ENCODE measurements at places on chromosomes 2 and 18.

DNA sequence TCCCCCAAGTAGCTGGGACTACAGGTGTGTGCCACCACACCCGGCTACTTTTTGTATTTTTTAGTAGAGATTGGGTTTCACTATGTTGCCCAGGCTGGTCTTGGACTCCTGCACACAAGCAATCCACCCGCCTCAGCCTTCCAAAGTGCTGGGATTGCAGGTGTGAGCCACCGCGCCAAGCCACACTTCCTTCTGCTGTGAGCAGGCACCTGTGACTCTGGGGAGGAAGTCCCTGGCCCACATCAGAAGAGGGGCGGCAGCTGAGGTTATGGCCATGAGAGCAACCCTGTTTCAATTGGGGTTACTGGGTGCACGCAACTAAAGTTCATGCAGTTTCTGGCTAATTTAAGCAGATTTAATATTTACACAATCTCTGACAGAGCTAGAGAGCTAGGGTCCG, 91.0 kb downstream of the PLB1 start:
- DNase-seq: peak; percentile 71

GRCh38 chr2:191333911-191334357, 88.7 kb downstream of the MYO1B start:
- no peak for DNase-seq

DNA sequence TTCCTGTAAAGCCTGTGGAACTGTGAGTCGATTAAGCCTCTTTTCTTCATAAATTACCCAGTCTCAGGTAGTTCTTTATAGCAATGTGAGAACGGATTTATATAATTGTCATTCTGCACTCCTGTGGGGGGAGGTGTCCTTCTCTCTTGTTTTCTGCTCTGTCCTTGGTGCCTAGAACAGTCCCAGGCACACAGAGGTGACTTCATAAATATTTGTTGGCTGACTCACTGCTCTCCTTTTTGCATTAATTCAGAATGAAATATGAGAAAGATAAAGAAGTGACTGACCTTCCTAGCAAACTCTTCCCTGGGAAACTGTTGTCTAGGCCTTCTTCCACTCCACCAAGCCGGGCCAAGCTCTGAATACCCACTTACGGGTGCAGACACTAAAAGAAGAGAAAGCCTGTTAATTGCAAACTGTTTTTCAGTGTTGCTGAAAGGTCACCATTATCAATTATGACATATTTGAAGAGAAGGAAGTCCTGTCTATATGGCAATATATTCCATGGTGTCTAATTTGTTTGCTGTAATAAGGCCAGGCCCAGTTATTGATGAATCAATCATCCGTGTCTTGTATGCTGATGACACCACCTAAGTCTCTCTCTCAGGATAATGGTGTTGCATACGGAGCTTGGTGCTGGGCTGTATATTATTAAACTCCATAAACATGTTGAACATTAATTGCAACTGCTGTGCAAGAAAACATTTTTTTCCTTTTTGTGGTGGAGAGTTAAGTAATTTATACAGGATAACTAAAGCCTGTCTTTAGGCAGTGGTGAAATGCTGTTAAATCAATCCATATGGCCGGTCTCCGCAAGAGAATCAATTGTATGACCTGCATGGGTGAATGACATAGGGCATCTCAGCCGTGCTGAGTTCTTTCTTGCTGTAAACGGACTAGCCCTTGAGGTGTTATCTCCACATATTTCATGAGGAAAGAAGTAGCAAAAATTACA, 567.5 kb downstream of the SLC4A3 start:
- no peak for DNase-seq

DNA sequence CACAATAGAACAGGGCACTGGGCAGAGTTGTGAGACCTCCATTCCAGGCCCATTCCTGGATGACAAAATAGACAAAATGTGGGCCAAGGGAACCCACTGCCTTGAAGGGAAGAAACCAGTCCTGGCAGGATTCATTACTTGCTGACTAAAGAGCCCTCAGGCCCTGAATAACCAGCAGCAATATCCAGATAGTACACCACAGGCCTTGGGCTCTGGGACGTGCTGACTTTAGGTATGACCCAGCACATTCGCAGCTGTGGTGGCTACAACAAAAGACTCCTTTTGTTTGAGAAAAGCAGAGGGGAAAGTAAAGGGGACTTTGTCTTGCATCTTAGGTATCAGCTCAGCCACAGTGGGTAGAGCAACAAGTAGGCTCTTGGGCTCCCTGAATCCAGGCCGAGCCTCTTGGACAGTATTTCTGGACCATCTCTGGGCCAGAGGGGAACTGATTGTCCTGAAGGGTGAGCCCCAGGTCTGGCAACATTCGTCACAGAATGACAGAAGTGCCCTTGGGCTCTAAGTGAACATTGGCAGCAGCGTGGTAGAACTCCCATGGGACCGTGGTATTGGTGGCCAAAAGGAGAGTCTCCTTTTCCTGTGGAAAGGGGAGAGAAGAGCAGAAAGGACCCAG, 89.9 kb upstream of the CD226 start:
- no peak for DNase-seq

DNA sequence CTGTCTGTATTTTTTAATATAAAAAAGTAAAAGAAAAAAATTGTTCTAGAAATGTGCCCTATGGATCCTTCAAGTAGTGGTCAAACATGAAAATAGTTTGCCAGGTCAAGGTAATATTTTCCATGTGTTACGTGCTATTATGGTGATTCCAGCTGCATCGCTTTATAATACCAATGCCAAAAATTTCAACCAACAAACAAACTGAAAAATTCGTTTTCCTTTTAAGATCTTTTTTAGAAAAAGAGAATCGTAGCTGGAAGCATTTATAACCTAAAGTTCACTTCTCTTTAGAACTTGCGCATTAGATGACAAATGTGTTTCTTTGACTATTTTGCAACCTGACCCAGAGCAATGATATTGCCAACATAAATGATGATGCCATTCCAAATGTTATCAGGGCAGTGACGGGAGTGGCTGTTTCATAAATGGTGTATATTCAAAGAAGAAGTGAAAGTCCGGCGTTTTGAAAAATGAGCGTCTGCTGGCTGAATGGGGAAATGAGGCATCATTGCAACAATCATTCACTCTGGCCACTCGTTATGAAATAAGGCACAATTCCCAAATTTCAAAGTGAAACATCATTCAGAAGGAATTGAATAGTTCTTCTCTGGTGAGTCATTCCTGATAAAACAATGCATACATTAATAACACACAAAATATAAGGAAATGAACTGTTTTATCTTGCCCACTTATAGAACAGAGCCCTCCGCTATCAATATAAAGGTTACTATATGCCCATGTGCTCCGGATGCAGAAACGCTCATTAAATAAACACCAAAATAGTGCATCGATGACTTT, 297.4 kb downstream of the TGIF1 start:
- DNase-seq: peak; percentile 63

DNA sequence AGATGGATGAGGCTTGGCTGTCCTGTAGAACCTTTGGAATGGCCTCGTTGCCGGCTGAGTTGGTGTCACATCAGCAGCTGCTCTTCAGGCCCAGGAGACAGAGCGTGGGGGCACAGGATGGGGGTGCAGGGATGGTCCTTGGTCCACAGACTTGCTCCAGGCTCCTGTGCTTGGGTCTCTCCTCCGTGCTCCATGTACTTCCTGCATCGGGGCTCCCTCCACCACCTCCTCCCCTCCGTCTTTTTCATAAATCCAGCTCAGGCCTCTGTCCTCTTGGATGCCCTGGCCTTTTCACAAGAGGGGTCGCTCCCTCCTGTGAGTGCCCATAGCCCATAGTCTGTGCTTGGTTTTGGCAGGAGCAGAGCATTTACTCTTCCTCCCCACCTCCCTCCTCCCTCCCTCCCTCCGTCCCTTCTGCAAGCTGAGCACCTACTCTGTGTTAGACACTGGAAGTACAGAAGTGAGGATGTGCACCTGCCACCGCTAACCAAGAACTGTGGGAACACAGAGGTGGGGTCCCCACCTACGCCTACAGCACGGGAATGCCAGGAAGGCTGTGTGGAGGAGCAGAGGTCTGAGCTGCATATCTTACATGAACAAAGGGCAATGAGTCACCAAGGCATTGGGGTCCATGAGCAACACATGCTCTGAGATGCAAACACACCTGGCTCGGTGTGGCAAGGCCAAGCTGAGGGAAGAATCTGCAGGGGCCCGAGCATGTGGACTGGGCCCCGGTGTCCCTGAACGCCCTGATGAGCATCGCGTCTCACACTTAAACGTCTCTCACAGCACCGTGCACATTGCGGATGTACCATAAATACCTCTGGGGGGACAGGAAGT, 458.7 kb upstream of the HS6ST1 start:
- DNase-seq: no peak
